NCI-H1105 (cell line): ENCODE measurements at places on chromosomes 4 and X.

DNA sequence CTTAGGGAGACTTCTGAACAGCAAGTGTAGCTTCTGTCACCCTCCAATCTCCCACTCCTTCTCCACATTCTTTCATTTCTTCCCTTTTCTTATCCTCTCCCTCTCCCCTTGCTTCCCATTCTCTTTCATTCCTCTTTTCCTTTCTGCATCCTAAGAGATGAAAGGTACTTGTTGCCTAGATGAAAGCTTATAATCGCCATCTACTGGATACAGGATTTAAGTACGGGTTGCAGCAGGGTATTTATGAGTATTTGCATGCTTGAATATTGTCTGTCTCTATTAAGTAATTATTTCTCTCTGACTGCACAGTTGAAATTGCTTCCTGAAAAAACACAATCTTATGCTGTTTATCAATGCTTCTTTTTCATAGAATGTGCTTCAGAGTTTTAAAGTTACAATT, 174.0 kb upstream of the TENT5D start:
- no peak for DNase-seq

DNA sequence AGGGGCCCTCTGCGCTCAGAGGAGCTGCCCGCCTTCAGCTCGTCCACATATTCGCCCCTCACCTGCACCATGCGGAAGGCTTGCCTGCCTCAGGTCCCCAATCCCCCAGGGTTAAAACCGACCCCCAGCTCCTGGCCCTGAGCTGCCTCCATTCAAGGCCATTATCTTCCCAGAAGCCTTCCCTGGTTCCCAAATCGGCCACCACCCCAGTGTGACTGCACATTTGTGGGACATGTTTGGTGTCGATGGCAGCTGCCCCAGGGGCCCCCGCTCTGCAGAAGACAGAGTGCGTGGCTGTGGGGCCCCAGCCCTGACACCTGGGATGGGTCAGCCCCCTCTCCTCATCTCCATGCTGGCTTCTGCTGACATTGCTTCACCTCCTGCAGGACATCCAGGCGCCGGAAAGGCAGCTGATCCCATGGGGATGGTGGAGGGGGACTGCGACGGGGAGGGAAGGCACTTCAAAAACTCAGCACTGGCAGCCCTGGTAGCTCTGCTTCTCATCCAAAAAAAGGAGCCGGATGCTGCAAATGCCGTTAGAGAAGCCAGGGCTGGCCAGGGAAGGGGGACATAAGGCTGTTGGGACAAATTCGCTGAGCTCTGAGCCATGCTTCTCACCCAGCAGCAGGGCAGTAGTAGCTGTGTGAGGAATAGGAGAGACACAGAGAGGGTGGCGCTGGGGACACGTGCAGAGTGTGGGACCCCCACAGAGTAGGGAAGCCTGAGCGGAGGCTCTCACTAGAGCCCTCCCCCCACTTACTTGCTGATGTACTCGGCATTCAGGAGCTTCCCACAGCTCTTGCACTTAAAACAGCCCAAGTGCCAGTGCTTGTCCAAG, 78.5 kb downstream of the ABLIM2 start:
- no peak for DNase-seq

DNA sequence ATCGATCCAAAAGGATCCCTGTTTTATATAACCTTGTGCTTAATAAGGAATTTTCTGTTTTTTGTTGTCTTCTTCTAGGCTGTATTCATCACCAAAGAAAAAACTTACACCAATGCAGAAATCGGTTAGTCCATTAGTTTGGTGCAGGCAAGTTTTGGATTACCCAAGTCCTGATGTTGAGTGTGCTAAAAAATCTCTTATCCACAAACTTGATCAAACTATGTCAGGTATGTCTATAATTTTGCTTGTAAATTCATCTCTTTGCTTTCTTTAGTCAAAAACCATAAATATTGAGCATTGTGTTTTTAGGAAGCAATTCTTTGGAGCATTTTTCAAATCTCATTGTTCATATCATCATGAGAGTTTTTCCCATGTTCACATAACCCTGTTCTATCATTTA, 28.4 kb downstream of the SLAIN2 start:
- no peak for DNase-seq

- no peak for DNase-seq
Measured at GRCh38 chr4:6491235-6491634, 18.8 kb upstream of the PPP2R2C start.

DNA sequence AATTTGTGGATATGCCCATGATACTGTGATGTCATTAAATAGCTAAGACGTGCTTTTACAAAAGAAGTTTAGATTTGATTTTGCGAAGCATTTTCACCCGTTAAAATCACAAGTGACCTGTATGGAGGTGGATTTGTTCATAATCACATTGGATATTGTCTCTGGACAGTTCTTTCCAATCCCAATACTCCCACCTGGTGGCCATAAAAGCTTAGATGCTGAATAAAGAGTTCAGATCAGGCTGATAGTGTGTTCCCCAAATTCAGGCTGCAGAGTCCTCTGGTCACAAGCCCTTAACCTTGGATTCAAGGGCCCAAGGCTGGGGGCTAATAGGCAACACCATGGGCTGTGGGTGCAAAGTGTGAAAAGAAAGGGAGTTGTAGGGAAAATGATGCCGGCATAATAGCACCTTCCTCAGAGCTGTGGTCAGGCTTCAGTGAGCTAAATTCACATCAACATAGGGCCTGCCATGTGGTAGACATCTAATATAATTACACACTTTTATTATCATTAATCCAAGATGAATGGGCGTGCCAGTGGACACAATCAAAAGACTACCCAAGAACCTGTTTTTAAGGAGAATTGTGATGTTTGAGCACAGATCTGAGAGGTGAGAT, 28.1 kb downstream of the SMIM43 start:
- no peak for DNase-seq

DNA sequence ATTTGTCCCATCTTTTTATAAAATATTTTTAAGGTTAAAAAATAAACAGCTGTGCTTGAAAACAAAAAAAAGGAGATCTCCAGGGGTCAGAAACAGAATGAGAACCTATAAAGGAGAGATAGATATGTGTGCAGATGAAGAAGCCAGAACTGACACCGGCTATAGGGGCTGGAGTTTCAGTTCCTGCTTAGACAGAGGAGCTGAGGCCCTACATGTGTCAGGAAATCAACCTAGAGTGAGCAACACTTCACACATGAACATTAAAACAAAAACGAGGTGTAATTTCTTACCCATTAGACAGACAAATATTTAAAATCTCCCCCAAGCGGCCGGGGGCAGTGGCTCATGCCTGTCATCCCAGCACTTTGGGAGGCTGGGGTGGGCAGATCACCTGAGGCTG, 17.8 kb upstream of the HUWE1 start:
- no peak for DNase-seq

GRCh38 chrX:153539171-153539978, 21.9 kb downstream of the ATP2B3 start:
- no peak for DNase-seq

DNA sequence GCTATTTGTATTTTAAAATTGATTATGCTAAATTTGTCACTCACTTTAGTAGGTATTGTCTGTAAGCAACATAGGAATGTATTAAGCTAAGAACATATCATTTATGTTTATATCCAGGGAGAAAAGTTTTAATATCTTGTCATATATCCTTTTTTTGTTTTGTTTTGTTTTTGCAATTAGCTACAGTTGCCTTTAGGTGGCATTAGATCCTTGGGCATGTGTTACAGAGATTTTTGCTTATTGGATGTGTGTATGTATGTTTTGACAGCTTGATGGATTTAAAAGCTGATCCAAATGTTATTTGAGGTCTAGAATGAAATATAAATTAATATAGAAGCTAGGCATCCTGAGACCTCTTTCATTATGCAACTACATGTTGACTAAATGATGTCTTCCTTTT, 36.1 kb upstream of the OTUD4 start:
- no peak for DNase-seq

DNA sequence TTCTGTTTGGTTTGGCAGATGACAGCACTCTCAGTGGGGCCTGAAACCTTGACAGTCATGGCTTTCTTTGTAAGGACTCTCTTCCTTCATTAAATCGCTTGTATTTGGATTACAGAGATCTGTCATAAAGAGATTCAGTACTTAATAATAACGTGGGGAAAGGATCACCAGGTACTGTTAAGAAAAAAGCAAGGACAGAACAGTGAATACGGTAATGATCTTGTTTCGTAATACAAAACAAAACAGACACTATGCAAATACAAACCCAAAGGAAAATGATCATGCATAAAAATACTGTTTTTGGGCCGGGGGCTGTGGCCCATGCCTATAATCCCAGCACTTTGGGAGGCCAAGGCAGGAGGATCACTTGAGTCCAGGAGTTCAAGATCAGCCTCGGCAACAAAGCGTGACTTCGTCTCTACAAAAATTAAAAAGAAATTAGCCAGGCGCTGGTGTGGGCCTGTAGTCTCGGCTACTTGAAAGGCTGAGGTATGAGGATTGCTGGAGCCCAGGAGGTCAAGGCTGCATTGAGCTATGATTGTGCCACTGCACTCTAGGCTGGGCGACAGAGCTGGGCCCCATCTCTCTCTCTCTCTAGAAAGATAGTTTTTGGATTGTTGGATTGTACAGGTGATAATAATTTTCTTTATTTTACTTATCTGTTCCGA, 64.6 kb downstream of the TRAPPC11 start:
- DNase-seq = no peak
